Endodermal cell (in vitro differentiated cells): ENCODE measurements at places on chromosomes 2 and 18. TPM values are rescaled to one million over a fixed set of nuclear protein-coding genes. Genes with fewer than 3 reads are reported as not detected.

Gene ERICH2
- 6.6 to 19.2 TPM (median 18.3 TPM) in 3 replicates for total RNA-seq

Gene PARD3B
- 2.5 to 3.8 TPM (median 2.7 TPM) in 3 replicates for total RNA-seq

Gene KCNG2
- total RNA-seq = not detected in 3 replicates

Gene ANKRD62
- total RNA-seq = not detected in 3 replicates

- no peak for DNase-seq
Observed at GRCh38 chr18:54411781-54412180, 54.1 kb downstream of the C18orf54 start.

DNA sequence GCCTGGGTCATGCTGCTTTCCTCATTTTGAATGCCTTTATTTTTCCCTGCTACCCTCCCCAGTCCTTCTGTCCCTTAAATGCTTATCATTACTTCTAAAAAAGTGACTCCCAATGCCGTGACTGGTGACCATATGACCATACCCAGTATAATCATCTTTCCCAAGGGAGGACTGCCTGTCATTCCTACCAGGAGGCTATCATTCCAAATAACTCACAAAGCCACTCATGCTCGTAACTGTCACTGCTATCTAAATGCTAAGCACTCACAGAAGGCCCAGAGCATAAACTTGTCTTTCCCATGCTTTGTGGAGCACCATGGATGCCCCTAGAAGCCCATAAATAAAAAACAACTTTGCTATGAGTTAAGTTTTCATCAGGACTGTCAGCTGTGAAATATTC, 38.7 kb upstream of the CREB1 start:
- no peak for DNase-seq

DNA sequence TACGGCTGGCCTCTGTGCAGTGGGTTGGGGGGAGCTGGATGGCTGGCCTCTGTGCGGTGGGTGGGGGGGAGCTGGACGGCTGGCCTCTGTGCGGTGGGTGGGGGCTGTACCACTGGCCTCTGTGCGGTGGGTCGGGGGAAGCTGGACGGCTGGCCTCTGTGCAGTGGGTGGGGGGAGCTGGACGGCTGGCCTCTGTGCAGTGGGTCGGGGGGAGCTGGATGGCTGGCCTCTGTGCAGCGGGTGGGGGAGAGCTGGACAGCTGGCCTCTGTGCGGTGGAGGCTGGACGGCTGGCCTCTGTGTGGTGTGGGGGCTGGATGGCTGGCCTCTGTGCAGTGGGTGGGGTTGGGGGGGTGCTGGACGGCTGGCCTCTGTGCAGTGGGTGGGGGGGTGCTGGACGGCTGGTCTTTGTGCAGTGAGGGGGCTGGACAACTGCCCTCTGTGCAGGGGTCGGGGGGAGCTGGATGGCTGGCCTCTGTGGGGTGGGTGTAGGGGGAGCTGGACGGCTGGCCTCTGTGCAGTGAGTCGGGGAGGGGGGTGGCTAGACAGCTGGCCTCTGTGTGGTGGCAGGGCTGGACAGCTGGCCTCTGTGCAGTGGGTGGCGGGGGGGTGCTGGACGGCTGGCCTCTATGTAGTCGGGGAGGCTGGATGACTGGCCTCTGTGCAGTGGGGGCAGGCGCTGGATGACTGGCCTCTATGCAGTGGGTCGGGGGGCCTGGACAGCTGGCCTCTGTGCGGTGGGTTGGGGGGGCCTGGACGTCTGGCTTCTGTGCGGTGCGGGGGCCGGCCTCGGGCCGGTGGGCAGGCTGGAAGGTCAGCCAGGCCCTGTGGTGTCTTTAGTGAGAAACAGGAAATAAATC, 31.9 kb downstream of the NFATC1 start:
- DNase-seq = no peak

GRCh38 chr18:45525301-45525700, 90.0 kb upstream of the SLC14A2 start:
- no peak for DNase-seq

DNA sequence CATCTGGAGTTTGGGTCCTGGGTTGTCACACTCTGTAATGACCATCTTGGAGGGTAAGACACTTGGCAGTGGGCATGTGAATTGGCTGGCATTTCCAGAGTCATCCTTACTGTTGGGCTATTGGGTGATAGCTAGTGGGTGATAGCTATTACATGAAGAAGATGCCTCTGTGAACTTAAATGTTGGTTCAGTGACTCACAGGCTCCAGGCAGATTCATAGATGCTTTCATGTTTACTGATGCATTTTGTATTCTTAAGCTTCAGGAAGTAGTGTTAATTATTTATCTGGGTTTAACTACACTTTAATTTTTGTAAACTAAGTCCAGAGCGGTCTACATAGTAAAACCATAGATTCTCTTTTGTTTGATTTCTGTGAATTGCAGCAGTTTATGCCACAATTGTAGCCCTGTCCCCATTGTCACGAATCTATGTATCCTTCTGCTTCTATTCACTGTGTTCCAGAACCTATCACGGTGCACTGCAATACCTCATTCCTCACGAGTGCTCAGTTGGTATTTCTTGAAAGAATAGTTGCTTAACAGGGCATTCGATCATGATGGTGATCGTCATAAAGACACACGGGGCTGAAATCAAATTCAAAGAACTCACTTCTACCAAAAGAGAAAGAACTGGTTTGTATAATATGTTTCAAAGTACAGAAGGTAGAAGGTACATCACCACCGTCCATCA, 79.7 kb downstream of the GBX2 start:
- no peak for DNase-seq

DNA sequence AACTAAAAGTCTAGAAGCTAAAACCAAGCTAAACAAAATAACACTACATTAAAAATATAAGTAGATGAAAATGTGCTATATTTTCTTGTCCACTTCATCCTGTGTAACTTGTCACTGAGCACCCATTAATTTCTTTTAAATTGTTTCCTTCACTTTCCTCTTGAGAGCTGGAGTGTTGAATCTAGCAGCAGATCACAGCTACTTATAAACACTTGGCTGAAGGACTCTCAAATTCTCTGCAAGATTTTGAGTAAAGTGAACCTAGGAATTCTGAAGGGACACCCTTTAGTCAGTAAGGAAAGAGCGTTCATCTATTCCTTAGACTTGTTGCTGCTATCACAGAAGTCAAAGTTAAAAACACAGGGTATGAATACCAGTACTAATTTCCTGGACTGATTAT, 1163.9 kb downstream of the DPP10 start:
- no peak for DNase-seq

- DNase-seq = no peak
Observed at GRCh38 chr2:223697316-223697891, 95.2 kb upstream of the SCG2 start.

- no peak for DNase-seq
Observed at GRCh38 chr2:54652540-54652939, 70.9 kb upstream of the EML6 start.

DNA sequence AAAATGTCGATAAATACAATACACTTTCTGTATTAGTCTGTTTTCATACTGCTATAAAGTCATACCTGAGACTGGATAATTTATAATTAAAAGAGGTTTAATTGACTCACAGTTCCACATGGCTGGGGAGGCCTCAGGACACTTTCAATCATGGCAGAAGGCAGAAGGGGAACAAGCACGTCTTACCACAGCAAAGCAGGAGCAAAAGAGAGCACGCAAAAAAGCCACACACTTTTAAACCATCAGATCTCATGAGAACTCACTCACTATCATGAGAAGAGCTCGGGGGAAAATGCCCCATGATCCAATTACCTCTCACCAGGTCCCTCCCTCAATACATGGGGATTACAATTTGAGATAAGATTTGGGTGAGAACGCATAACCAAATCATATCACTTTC, 256.7 kb downstream of the ANAPC1 start:
- no peak for DNase-seq

GRCh38 chr18:33152376-33152775, 288.1 kb downstream of the CCDC178 start:
- DNase-seq = no peak

GRCh38 chr18:79574938-79575525, 104.6 kb upstream of the CTDP1 start:
- peak; percentile 26 for DNase-seq

GRCh38 chr2:201644001-201644400, 698 bp upstream of the TMEM237 start:
- DNase-seq = no peak

GRCh38 chr18:35983818-35984217, 11.3 kb downstream of the RMP24 start:
- no peak for DNase-seq
